ENCODE measurements at places on chromosomes 3 and 15.

DNA sequence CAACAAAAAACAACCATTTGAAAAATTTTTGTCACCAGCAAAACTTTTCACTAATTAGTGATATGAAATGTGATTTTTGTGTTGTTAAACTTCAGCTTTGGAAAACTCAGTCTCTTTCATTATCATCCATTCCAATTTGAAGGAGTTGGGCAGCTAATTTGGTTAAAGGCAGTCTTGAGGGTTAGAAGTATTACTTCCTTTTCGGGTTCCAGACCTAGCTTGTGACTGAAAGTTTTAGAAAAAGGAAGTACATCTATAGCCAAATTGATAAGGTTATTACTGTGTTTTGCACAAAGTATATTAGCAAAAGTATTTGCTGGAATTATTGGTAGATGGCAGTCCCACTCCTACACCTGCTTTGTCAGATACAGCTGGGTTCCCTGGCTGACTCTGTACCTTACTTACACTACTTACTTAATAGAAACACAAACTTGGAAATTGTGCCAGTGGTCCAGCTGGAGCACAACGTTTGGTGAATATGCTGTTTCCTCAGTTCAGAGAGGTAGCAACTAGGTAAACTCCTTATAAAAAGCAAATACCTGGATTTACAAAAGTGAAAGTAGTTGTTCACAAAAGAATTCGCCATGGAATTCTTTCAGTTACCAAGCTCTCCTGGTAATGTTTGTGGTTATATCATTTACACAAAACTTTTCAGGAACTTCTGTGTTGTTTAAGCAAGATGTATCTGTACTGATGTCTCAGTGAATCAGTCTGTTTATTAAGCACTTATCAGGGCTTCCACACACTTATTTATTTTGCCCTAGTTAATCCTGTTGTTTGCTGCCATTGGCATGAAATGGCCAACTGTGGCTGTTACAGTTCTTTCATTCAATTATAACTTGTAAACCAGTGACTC is 31.6 kb downstream of the TIPARP start:
- DNase-seq = no peak

DNA sequence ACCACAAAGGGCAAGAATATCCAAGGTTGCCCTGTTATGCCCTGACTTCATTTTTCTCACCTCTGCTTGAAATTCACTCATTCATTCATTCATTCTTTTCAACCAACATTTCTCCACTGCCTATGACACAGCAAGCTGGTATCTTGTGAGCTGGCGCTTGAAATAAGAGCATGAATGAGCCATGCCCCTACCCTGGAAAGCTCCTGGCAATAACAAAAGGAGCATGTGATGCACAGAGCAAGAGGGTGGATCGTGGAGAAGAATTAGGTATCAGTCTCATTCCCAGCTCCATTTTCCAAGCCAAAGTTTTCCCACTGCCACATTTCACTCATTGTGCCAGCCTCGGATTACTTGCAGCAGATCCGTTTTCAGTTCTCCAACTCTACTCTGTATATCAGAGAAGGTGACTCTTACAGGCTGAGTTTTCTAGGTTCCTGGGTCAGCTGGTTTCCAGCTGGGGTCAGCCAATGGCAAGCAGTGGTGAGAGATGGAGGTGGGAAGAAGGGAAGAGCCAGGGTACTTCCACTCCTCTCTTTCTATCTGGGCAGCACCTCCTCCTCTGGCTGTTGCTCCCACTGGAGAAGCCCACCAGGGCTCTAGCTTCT is 144.8 kb downstream of the SUCLG2 start:
- DNase-seq = peak; percentile 58

- no peak for DNase-seq
These were observed 670.8 kb upstream of the NR2F2 start for GRCh38 chr15:95659656-95660055.

DNA sequence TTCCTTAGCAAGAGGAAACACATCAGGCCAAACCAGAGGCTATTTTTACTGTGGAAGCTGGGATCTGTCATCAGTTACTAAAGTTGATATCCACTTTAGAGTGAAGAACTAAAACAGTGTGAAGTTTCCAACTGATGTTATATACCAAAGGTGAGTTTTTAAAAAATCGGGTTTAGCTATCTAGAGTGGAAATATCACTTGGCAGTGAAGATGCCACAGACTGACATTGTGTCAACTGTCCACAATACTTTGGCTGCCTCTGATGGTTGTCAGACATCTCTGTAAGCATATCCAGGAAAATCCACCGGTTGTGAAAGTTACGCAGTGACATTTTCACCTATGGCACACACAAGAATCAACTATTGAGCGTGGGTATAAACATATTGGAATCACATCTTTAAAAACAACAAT is 9.2 kb downstream of the ZIC1 start:
- DNase-seq = no peak

DNA sequence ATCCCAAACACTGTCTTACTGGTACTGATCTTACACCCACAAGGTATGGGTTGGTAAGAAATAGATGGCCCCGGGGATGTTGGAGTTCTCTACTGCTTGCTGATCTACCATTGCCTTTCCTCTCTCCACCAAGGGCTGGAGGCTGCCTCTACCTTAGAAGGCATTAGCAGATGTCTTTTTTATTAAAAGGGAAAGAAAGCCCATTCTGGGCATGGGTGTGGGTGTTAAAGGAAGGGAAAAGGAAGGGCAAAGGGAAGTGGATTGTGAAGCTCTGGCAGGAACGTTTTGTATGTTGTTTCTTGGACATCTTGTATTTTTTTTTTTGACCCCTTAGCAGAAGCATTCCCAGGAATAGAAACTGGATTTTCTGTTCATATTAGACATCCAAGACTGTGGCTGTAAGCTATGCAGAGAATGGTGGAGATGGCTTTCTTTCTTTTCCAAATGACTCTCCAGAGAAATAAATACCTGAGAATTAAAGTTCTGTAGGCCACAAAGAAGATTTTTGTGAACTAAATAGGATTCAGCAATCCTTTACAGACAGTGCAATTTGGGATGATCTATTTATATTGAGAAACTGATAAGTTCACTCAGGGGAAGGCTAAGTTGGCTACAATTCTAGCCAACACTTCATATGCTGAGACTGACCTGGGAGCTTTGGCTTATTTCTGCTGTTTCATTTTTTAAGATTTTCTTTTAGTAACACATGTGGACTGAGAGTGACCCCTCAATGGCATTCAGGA is 108.8 kb downstream of the TOP2B start:
- no peak for DNase-seq

GRCh38 chr3:11465744-11466616 is 177.7 kb downstream of the VGLL4 start:
- DNase-seq = peak; percentile 98

DNA sequence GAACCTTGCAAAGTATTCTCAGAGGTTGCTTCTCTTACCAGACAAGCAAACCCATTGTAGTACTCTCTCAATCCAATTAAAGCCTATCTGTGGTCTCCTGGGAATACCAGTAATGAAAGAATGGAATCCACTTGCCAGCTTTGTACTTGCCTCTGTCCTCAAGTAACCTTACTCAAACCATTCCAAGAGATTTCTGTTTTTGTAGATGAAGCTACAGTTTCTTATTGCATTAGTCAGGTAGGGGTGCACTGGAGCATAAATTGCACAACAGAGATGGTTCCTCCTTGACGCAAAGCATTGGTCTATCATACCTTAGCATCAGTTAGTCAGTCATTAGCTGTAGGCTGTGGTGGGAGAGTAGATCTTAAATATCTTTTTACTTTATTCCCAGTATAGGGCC is 52.9 kb downstream of the BTLA start:
- DNase-seq = peak; percentile 70

- no peak for DNase-seq
These were observed 785.0 kb downstream of the PDCD6IP start for GRCh38 chr3:34583451-34583850.

- DNase-seq = peak; percentile 64
These were observed 63.5 kb downstream of the OTOL1 start for GRCh38 chr3:161560008-161560637.

DNA sequence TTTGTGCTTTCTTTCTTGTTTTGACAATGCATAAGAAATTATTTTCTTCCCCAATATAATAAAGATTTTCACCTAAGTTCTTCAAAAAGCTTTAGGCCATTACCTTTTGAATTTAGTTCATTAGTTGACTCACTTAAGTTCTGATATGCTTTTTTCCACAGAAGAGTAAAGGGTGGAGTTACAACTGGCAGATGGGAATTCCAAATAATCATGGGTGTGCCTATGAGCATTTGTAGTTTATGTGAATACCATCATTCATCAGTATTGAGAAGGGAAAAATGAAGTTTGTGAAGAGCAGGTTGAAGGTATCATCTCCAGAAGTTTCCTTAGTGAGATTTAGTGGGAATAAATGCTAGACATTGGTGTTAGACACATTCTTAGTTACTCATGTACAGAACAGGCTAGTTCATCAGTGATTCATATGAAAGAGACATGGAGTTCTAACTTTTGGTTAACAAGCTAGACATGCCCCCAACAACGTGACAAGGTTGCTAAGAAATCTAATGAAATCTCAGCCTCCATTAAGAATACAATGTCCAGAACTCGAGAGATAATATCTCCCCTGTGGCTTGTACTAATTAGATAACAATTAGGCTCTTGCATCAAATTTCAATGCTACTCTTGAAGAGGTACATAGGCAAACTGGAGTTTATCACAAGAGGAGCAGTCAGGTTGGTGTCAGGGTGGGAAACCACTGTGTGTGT is 16.9 kb upstream of the ALCAM start:
- no peak for DNase-seq

GRCh38 chr15:57692709-57693108 is 13.8 kb upstream of the POLR2M start:
- no peak for DNase-seq

DNA sequence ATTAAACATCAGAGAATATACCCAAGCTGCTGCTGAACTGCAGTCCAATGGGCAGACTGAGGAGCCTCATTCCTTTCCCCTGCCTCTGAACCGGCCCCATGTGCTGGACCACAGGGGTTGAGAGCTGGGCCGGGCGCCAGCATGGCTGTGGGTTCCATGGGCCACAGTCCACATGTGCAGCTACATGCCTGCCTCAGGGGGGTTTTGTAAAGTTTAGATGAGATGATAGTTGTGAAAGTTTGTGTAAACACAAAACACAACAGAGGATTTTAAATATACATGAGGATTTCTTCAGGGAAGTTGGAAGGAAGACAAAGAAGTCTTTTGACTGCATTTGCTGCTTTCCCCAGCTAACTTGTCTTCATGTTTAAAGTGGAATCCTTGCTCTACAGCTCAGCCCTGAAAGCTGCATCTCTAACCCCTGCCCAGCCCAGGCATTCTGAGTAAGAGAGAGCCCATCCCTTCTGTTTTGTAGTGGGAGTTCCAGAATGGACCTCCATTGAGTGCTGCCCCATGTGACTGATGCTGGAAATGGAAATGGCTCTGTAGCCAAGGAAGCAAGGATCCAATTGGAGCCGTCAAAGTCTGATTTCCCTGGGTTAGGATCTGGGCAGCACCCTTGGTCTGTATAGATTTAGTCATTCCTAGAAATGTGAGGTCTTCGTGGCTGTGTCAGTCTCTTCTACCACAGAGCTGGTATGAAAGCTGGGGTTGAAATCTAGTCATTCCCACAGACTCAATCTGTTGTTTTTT is 17.5 kb downstream of the SLC12A8 start:
- DNase-seq = no peak
